Stimulated activated CD8-positive, alpha-beta memory T cell treated with anti-CD3 and anti-CD28 coated beads, Interleukin-4, amount 100 ng/mL, for 1 hour (primary cell): ENCODE measurements at places on chromosomes 6 and 20.

- DNase-seq, result no peak
Observed at GRCh38 chr6:41428996-41429421, 93.6 kb downstream of the NCR2 start.

DNA sequence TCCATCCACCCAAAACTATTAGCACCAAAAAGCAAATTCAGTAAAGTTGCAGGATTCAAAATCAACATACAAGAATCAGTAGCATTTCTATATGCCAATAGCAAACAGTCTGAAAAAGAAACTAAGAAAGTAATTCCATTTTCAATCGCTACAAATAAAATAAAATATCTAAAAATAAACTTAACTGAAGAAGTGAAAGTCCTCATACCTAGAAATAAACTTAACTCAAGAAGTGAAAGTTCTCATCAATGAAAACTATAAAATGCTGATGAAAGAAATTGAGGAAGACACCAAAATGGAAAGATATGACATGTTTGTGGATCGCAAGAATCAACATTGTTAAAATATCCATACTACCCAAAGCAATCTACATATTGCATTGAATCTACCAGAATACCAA lies 103.0 kb upstream of the ARID1B start:
- DNase-seq, result no peak

DNA sequence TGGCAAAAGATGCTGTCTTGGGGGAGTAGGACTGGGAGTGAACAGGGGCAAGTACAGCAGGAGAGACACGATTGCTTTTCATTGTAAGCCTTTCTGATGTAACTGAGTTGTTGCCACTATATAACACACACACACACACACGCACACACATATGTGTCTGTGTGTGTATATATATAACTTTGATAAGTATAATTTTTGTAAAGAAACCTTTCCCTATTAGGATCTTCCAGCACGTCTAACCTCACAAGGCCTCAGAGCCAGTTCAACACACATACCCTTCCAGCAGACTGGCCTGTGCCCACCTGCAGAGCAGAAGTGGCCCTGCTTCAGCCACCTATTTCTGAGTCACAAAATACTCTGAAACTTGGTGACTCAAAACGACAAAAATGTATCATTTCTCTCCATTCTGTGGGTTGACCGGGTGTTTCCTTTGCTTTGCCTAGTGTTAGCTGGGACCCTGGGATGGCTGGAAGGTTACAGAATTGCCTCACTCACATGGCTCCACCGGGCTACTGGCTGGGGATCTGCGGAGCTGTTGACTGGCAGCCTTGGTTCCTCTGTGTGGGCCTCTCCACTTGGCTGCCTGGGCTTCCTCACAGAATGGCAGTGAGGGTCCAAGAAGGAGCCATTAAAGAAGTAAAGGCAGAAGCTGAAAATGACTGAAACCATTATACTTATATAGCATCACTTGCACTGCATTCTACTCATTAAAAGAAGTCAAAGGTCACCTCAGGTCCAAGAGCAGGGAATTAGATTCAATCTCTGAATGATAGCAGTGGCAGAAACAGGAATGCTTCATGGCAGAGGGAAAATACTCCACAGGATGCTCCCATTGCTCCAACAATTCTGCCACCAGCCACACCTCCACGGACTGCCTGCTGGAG lies 126.4 kb downstream of the BANF2 start:
- no peak for DNase-seq

DNA sequence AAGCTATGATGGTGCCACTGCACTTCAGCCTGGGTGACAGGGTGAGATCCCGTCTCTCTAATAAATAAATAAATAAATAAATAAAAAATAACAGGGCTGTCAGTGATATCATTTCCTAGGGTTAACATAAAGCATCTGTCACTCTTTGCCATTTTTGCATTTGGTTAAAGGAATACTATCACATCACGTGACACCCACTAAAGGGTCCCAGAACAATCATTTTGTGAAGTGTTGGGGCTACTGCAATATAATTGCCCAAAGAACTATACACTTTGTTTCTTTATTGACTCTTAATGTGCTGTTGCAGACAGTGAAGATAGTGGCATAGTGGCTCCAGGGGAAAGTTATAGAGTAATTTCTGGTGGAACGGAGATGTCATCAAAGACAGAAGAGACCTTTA lies 176.5 kb upstream of the MMS22L start:
- no peak for DNase-seq

GRCh38 chr6:13005994-13006393 lies 289.4 kb downstream of the PHACTR1 start:
- DNase-seq, result no peak

- peak; percentile 42 for DNase-seq
Observed at GRCh38 chr20:63519668-63520503, 679 bp upstream of the PPDPF start.

DNA sequence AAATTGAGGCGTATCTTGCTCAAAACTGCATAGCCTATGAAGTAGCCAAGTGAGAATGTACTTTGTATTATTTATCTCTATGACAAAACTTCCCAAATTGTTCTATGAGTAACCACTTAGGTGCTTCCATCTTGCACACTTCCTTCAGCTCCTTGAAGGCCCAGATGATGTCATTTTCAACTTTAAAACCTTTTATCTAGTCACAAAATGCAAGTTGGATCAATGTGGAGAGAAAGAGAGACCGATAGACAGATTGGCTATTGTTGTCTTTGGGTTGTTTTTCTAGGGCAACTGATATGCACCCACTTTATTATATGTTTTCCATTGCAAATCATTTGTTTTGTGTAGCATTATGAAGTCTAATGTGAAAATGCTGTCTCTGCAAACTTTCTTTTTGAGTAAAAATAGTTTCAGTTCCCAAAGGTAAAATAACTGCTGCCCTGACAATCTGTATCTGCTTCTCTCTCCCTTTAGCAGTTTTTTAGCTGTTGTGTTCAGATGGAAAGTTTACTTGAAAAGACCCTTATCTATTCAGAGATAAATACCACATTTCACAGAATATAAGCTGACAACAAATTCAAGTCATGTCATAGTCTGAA lies 73.7 kb upstream of the CITED2 start:
- no peak for DNase-seq

DNA sequence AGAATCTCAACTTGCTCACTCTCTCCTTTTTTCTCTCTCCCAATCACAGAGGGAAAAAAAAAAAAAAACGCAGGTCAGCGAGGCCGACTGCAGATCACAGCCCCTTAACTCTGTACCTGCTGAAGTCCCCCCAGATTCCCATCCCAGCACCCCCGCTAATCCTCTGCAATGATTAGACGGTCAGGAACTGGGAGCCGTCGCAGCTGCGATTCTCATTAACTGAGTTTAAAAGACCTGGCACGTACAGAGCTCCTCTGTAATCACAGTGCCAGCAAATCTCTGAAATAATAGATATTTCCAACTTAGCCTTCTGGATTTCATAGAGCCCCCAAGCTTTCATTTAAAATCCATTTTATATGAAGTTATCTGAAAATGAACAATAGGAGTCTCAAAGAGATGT lies 84.4 kb downstream of the ANKRD60 start:
- no peak for DNase-seq

DNA sequence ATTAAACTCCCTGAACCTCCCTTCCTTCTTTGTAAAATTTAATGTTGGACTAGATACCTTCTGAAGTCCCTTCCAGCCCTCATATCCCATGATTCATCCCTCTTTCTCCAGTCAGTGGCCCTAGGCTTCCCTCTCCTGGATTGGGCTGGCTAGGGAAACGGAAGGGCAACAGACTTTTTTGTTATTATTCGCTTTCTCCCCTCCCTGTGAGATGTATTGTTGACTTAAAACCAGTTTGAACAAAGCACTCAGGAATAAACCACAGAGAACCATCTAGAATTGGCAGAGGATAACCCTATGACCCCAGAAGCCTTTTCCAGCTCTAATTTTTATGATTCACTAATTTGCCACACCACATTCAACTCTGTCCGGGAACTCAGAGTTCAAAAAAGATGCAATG lies 239.7 kb upstream of the SUPT3H start:
- DNase-seq, result no peak

DNA sequence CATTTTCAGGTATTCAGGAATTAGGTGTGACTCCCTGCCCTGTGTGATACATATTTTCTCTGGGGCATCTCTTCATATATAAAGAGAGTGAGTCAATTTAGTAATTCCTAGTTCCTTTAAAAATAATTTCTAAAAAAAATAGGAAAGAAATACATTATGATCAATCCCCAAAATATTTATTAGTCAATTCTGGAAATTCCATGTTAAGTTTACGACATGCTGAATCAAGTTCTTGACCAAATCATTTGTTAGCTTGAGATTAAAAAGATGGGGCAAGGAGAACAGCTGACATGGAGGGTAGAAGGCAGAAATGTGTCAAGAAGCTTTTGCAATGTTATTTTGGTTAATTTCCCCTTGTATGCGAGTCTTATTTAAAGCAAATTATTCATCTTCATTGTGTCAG lies 22.7 kb upstream of the PRDM1 start:
- DNase-seq, result no peak

- DNase-seq, result no peak
Observed at GRCh38 chr6:10421158-10421920, 6.5 kb upstream of the TFAP2A start.

DNA sequence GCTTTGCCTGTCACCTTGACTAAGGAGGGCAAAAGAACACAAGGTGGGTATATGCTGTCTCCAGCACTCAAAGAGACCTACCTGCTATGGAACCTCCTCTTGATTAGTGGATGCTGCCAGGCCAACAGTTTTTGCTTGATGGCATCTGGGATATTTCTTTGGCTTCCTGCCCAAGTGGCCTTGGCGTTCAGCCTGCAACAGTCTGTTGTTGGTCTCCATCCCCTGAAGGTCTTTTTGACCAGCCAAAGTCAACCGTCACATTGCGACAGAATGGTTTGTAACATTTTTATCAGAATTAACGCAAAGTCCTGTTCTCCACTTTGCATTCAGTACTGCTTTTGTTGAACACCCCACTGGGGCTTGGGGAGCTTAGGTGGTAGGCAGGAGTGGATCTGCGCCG lies 37.1 kb downstream of the SERPINB1 start:
- no peak for DNase-seq

GRCh38 chr6:84346372-84346771 lies 118.9 kb upstream of the CEP162 start:
- no peak for DNase-seq

GRCh38 chr6:106630366-106630765 lies 988 bp downstream of the QRSL1 start:
- DNase-seq, result no peak

- no peak for DNase-seq
Observed at GRCh38 chr6:71252410-71252809, 36.2 kb upstream of the OGFRL1 start.

- DNase-seq, result no peak
Observed at GRCh38 chr6:111353912-111354462, 129.0 kb downstream of the REV3L start.

DNA sequence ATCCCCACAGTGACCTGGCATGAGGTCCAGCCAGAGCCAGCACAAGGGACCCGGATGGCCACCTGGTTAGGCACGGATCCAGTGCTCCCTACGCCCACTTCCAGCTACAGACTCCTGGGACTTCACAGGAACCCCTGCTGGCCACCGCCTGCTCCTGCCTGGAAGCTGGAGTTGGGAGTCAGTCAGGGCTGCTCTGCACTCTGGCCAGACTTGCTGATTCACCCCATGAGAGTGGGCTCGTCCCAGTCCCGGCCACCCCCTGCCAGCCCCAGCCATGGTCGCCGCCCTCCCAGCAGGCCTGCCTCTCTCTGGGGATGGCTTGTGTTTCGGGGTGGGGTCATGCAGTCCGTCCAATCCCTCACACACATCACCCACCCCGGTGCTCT lies 125.8 kb downstream of the DLL1 start:
- DNase-seq, result no peak

GRCh38 chr20:61887596-61888093 lies 178.0 kb downstream of the TAF4 start:
- DNase-seq, result no peak

DNA sequence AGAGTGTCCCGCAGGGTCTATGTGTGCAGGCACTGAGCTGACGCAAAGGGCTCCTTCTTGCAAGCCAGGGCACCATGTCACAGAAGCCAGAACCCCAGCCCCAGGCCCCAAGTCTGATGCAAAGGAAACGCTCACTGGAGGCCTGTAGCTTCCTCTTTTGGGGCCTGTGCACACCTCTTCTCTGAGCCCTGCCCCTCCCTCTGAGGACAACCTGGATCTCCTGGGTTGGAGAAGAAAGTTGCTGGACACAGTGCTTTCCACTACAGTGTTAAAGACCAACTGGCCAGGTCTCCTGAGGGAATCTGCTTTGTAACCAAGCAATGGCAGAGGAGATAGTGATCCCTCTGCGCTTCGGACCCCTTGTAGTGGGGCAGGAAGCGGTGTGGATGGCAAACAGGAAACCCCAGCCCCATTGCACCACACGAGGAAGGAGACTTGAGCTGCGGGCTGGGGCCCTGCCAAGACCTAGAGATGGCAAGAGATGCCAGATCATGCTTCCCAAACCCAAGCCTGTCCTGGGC lies 90.0 kb downstream of the PRND start:
- DNase-seq, result peak; percentile 46

- DNase-seq, result no peak
Observed at GRCh38 chr6:158219228-158219627, 51.1 kb downstream of the GTF2H5 start.

DNA sequence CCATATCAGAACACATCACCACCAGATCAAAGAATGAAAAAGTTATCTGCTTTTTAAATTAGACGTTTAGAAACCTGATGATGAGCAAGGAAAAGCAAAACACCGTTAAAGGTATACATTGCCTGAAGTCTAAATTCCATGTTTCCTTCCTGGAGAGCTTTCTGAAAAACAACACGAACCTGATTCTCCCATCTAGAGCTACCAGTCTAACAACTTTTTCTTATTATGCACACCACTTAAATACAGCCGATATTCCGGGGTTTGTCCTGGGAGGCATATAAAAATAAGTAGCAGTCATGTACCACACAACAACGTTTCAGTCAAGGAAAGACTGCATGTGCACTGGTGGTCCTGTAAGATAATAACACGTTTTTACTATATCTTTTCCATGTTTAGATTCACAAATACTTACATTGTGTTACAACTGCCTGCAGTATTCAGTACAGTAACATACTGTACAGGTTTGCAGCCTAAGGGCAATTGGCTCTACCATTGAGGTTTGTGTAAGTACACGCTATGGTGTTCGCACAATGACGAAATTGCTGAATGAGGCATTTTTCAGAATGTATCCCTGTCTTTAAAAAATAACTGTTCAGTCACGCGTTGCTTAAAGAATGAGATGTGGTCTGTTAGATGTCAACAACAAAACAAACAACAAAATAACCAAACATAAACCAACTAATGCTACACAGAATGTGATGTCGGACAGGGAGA lies 19.1 kb upstream of the LYRM2 start:
- DNase-seq, result no peak

- DNase-seq, result no peak
Observed at GRCh38 chr20:20864351-20865096, 152.1 kb upstream of the RALGAPA2 start.

GRCh38 chr6:100613656-100614055 lies 148.9 kb upstream of the SIM1 start:
- no peak for DNase-seq

GRCh38 chr20:14848806-14849205 lies 511.4 kb upstream of the FLRT3 start:
- no peak for DNase-seq
